HL-60 (cell line): ENCODE measurements at places on chromosomes 1 and 21.
A peak's percentile ranks its signal among the peaks of the same experiment; 100 is the strongest.

- no peak for DNase-seq
These were observed 56.6 kb downstream of the SMYD2 start for GRCh38 chr1:214337511-214337910.

GRCh38 chr1:40842207-40842606, 20.0 kb downstream of the CITED4 start:
- DNase-seq = no peak

GRCh38 chr1:197170538-197170937, 24.1 kb upstream of the ASPM start:
- no peak for DNase-seq

DNA sequence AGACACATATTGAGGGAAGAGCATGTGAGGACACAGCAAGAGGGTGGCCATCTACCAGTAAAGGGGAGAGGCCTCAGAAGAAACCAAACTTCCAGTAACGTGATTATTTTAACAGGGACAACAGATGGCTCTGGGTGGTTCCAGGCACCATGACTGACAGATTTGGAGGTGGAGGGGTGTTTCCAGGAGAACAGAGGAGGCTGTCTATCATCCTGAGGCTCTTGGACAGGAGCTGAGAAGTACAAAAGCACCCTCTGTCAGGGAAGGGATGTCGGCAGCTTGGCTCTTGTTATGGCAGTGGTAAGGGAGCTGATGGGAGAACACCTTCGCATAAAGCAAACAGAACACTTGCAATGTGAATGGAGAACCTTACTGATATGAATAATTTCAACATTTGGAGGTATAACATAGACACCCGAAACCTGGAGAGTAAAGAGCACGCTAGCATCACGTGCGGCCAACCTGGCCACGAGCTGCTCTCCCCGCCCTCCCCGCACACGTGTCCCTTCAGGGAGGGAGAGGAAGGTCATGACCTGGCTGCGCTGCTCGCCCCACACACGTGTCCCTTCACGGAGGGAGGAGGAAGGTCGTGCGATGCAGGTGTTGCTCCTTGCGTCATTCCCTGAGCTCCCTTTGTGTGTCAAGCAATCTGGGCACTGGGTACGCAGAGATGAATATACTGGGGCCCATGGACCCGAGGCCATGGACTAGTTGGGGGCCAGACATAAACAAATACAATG, 37.5 kb upstream of the NLRP3 start:
- DNase-seq = no peak

DNA sequence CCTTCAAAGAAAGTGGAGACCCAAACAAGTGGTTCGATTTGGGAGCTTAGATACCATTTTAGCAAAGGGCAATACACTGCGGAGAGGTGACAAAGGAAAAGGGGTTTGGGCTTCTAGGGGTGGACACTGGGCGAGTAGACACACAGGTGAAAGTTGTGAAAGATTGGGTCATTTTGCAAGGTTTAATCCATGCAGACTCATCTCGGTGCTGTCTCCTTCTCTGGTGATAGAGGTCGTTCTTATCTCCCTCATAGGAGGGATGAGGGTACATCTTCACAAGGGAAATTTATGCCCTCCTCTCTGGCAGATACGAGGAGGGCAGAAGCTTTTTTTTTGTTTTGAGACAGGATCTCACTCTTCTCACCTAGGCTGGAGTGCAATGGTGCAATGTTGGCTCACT, 6.4 kb upstream of the IGSF5 start:
- no peak for DNase-seq

DNA sequence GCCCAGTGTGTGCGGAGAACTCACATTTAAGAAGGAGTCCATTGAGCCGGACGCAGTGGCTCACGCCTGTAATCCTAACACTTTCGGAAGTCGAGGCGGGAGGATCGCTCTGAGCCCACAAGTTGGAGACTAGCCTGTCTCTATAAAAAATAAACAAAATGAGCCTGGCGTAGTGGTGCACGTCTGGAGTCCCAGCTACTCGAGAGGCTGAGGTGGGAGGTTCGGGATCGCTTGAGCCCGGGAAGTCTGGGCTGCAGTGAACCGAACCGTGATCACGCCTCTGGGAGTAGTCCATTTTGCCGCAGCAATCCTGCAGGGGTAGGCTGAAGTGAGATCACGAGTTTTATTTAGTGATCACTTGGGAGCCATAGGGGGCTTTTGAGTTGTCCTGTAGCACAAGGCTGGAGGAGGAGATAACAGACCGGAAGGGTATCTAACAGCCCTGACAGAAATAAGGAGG, 497 bp upstream of the FUCA1 start:
- DNase-seq = peak; percentile 24

DNA sequence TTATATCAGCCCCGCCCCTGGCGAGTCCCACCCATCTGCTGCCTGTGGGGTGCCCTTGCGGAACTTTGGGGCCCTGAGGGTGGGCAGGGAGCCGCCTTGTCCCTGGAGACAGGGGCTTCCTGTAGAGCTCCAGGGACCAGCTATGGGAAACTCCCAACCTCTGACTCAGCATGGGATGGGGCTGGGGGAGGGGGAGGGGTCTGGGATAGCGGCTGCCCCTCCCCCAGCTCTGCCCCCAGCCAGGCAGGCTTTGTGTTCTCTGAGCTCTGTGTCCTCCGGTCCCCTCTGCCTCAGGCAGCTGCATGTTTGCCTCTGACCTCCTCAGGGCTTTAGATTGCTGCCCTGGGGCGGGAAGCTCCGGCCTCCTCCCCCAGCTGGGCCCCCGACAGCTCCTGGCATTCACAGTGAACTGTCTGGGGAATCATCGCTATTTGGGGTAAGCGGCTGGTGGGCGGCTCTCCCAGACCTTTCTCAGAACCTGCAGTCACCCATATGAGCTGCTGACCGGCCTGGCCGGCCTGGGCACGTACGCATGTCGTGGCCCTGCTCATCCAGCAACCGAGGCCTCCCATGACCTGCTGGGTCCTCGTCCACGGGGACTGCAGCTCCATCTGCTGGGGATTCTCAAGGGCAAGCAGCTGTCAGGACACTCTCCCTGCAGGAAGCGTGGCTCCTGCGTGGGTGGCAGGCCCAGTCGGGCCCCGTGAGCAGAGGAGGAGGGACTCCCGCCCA, 17.1 kb downstream of the ARHGEF16 start:
- no peak for DNase-seq

DNA sequence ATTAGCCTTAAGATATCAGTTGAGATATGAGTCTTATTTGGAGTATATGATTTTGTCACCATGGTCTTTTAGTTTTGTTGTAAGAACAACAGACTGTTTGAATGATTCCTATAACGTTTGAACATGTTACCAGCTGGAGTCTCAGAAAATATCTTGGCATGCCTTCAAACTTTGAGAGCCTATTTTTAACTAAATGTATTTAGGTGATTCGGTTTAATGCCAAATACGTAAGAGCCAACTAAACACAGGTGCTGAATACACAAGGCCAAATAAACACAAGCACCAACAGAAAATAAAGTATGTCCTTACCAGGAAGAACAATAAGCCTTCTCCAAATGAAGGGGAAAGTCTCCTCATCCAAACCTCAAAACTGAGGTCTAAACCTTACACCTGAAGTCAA, 48.6 kb downstream of the PRKACB start:
- no peak for DNase-seq
